ENCODE measurements at places on chromosomes 6 and 20.

- no peak for DNase-seq
Measured at GRCh38 chr6:42877695-42878094, 1.7 kb upstream of the RPL7L1 start.

DNA sequence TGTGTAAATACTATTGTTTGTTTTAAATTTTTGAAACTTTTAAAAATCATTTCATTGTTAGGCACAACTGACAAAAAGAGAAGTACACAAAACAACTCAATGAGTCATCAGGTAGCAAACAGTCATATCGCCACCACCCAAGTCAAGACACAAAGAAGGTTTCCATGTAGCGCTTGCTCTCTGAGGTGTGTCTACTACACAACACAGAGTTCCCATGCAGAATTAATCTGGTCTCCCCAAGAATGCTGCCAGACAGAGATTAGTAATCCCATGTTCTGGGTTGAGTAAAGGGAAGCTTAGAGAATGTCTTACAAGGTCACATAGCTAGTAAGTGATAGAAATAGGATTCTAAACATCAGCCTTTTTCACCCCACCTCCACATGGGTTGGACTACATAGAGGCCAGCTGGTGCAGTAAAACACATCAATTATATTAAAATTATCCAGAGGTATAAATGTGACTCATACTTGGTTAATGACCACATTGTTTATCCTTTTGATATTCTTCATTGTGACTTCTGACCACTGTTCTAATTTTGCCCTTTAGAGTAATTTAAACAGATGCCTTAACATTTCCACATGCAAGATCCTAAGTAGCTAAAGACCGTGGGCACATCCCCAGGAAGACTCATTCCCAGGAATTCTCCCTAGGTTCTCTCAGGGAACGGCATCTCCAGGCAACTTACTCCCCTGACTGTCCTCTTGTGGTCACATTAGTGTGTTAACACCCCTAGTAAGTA lies 413.5 kb downstream of the PRKN start:
- no peak for DNase-seq

DNA sequence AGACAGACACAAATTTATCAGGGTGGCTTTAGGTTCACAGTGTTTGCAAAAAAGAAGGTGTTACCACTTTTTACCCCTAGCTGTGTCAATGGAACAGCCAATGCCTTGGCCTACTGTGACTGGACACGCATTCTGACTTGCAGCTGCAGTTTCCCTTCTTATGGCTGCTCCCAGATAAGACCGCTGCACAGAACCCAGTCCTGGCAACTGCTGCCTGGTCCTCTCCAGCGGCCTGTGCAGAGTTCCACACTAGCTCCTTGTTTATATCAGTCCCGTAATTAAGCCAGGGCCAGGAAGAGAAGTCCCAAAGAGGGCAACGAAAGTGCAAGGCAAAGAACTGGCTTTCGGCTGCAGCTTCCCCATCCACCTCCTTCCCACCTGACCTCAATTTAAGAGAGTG lies 283.0 kb downstream of the FOXC1 start:
- DNase-seq = no peak

DNA sequence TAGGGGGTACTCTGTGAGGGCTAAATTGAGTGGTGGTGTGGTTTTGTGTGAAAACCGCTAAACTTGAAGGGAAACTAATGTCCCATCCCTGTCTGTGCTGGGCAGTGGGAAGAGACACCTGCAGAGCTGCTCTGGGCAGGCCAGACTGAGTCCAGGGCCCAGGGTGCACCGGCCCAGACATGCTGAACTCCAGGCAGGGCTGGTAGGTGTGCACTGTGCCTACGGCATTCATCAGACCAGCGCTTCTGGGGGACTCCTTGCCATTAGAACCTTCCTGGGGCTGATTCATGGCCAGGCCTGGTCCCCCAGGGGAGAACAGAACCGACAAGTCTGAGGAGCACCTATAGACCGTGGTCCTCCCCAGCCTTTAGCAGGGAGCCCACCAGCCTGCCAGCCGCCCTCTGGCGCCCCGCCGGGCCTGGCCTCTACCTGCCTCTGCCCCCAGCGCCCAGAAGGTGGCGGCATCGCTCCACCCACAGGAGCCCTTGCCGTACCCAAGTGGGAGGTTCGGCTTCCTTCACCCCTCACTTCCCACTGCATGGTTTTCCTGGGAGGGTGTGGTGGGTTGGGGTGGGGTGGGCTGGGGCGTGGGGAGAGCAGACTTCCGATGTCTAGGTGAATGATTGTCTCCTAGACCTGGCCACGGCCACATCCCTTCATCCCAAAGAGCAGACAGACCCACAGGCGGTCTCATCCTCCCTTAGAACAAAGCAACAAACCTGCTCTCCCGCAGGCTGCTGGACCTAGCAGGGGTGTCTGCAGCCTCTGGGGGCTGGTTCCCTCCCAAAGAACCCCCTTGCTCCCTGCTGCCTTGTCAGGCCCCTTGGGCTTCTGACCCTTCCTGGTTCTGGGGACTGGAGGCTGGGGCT lies 15.5 kb downstream of the CCDC167 start:
- peak; percentile 30 for DNase-seq

DNA sequence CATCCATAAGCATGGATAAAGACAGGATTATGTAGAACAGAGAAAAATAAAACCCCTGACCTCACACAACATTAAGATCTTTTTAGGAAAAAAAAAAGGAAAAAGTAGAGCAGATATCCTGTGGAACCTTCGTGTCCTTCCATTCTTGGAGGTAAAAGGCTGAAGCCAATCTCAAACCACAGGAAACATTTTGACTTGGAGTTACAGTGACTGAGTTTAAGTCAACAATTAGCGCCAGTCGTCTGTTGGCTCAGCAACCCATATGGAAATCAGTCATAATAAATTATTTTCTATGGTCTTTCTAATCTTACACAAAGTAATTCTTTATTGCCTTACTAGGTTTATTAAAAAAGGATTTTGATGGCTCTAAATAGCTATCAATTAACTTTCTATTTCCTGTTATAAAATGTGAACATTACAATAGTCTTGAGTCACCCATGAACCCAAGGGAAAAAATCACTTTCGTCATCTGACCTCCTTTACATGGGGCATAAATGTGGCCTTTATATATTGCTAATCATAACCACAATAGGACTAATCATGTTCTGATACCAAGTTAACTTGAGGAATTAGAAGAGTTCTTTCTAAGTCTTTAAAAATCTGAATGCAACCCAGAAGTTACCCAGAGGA lies 592.9 kb downstream of the TFAP2B start:
- no peak for DNase-seq

DNA sequence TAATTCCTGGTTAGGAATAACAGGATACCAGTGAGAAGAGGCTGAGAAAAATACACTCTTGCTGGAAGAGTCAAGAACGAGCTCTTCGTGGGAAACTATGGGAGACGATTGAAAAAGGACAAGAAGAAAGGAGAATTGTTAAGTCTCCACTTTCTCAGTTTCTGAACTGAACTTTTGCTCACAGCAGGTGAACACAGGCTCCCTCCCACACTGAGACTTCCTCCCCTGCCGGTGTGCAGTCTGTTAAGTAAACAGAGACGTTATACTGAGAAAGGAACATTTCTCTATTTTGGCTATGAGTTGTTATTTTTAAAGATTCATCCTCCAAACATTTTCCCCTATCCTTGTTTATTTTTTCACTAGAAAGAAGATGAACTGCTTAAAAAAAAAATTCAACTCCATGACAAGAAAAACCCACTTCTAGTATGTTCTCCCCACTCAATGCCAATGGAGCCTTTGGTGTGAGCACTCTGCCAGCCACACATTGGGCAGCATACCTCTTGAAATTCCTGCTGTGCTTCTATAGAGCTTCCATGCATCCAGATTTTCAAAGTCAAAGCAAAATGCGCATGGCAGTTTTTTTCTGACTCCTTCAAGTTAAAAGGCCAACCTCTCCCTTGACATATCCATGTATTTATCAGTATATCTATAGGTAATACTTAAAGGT lies 250.5 kb downstream of the ESR1 start:
- no peak for DNase-seq

- no peak for DNase-seq
Measured at GRCh38 chr6:38724343-38724742, 9.2 kb downstream of the DNAH8 start.

- no peak for DNase-seq
Measured at GRCh38 chr20:44110816-44111568, 76.0 kb downstream of the JPH2 start.
